ENCODE measurements at places on chromosomes 3 and 15. TPM values are rescaled to one million over a fixed set of nuclear protein-coding genes. Genes with fewer than 3 reads are reported as not detected.

ULK4 gene
- polyA plus RNA-seq = 4.0 TPM

- H3K4me1 ChIP-seq = no peaks in the 10 kb centered on the region
- H3K27me3 ChIP-seq = no peaks in the 10 kb centered on the region
- DNase-seq = no peak
- no peak overlapping the region for H3K27ac ChIP-seq
- no peak overlapping the region for H3K4me3 ChIP-seq
These were observed 12.4 kb upstream of the GREM1 start for GRCh38 chr15:32705446-32705845.

GRCh38 chr15:51924156-51925068 is 47.2 kb downstream of the LEO1 start:
- H3K4me3 ChIP-seq = no peak overlapping the region
- peaks cover 16% of the 10 kb centered on the region for H3K36me3 ChIP-seq
- no peak for DNase-seq

GRCh38 chr15:59260090-59260489 is 53.4 kb downstream of the LDHAL6B start:
- H3K36me3 ChIP-seq = no peaks in the 10 kb centered on the region
- no peaks in the 10 kb centered on the region for H3K4me1 ChIP-seq
- H3K27ac ChIP-seq = no peak overlapping the region
- no peak overlapping the region for H3K4me3 ChIP-seq

SERINC4 gene
- 0.48 TPM for polyA plus RNA-seq

GRCh38 chr3:126607214-126607908 is 47.6 kb downstream of the TXNRD3 start:
- no peak for DNase-seq
- no peaks in the 10 kb centered on the region for H3K36me3 ChIP-seq
- no peak overlapping the region for H3K27ac ChIP-seq
- H3K27me3 ChIP-seq = no peaks in the 10 kb centered on the region
- H3K4me3 ChIP-seq = no peak overlapping the region

DNA sequence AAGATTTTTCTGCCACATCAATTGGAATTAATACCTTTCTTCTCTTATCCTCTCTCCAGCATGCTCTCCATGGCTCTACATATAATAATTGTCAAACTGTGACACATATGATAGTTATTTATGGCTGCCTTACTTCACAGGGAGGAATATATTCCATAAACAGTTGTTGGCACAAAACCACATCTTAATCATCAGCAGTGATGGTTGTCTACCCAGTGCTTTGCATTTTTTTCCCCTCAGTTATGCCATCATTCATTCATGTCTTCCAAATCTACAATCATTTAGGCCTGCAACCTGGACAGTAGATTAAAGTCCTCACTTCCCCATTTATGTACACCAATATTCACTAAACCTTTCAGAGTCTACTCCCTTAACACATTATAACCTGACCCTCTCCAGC is 107.7 kb downstream of the THRB start:
- peaks cover 5% of the 10 kb centered on the region for H3K4me1 ChIP-seq
- H3K36me3 ChIP-seq = no peaks in the 10 kb centered on the region
- no peak for DNase-seq
- no peak overlapping the region for H3K4me3 ChIP-seq
- H3K27ac ChIP-seq = no peak overlapping the region

GRCh38 chr15:77654975-77655374 is 22.3 kb upstream of the LINGO1 start:
- no peak for DNase-seq
- H3K27ac ChIP-seq = no peak overlapping the region
- H3K4me1 ChIP-seq = no peaks in the 10 kb centered on the region
- no peaks in the 10 kb centered on the region for H3K36me3 ChIP-seq
- H3K4me3 ChIP-seq = no peak overlapping the region

DNA sequence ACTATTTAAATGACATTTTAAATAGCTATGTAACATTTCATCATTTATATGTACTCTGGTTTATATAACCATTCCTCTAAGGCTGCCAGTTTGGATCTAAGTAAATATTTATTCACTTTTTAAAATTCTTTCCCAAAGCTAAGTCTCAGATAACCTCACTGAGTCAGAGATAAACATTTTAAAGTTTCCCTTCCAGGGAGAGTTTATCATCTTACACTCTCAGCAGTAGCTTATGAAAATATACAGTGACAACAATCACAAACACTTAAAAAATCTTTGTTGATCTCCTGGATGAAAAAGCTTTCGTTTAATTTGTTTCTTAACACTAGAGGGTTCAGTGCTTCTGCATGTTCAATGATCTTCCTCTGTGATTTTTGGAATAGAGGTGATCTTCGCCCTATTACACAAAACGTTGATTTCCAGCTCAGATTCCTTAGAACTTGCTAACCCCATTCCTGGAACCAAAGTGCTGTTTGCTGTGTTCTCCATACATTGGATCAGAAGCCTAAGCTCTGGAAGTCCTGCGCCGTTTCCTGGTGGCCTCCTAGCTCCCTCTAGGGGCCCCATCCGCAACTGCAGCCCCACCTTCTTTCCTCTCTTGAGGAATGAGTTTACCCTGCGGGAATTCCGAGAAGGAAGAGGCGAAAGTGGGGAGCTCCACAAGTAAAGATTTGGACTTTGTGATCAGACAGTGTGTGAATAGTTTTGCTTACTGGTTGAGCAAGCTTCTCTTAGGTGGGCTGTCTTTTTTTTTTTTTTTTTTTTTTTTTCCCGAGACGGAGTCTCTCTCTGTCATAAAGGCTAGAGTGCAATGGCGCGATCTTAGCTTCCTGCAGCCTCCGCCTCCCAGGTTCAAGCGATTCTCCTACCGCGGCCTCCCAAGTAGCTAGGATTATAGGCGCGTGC is 29.3 kb upstream of the SACM1L start:
- peaks cover 27% of the 10 kb centered on the region for H3K4me1 ChIP-seq
- no peaks in the 10 kb centered on the region for H3K27me3 ChIP-seq
- no peak overlapping the region for H3K4me3 ChIP-seq
- peak; percentile 75 for DNase-seq
- H3K27ac ChIP-seq = no peak overlapping the region
- H3K36me3 ChIP-seq = no peaks in the 10 kb centered on the region

DNA sequence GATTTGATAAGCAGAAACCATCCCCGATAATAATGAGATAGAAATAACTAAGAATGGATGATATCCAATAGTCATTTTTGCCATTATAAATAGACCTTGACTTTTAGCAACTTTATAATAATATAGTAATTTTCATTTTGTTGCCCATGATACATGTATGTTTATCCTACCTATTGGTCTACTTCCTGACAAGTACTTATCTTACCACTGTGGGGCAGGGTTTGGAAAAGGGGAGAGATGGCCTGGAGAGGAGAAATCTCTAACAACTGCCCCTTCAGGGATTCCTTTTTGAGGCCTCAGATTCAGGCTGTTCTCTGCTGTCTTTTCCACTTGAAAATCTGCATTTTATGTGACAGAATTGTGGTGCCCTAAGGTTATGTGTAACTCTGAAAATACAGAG is 42.2 kb downstream of the FAM98B start:
- H3K27ac ChIP-seq = no peak overlapping the region
- no peaks in the 10 kb centered on the region for H3K4me1 ChIP-seq
- no peaks in the 10 kb centered on the region for H3K27me3 ChIP-seq
- DNase-seq = no peak
- no peak overlapping the region for H3K4me3 ChIP-seq

DNA sequence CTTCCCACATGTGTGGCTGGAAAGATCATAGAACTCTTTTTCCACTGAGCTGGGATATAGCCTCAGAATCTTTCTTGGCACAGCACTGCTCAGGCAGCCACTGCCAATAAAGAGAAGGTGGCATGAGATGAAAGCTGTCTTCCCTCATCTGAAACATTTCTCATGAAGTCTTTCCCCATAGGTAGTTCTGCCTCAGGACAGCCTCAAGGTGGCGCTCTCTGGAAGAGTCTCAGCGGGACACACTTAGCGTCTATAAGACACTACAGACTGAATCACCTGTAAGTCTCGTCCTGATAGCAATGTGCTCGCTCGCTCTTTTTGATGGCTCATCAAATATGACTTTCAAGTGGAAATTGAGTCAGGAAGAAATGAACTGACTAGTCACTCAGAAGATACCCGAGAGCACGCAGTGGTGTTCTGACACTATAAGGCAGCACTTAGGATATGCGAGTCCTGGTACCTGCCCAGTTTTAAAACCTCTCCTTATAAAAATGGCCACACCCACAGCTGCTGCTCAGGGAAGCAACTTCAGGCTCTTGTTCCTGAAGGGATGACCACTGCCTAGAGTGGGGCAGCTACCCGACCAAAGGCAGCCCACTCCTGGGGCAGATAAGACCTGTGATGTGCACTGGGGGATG is 269.5 kb downstream of the SUCLG2 start:
- no peak overlapping the region for H3K27ac ChIP-seq
- no peak overlapping the region for H3K4me3 ChIP-seq
- H3K4me1 ChIP-seq = peaks cover 35% of the 10 kb centered on the region
- H3K36me3 ChIP-seq = no peaks in the 10 kb centered on the region

LPCAT4 gene
- polyA plus RNA-seq = 5.6 TPM

DNA sequence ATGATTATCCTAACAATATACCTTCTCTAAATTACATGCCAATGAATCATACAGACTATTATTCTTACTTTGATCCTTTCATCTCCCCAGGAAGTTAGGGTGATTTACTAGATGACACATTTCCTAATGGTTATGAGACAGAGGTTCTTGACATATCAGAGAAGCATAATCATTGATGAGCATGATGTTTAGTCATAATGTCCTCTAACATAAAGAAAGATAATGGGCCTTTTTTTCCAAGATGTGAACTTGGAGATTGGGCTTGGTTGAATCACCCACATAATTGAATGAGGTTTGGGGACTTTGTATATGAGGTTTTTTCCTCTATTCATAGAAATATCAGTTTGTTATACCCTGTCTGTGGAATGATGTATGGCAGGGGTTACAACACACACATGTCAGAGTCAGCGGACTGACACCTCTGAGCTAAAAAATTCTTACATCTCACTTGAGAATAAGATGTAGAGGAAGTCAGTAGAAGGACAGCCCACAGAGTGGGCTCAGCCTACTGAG is 69.7 kb upstream of the DCBLD2 start:
- no peak overlapping the region for H3K27ac ChIP-seq
- no peaks in the 10 kb centered on the region for H3K4me1 ChIP-seq
- no peak for DNase-seq
- no peak overlapping the region for H3K4me3 ChIP-seq
- H3K36me3 ChIP-seq = no peaks in the 10 kb centered on the region

- no peaks in the 10 kb centered on the region for H3K27me3 ChIP-seq
- no peaks in the 10 kb centered on the region for H3K36me3 ChIP-seq
- H3K4me3 ChIP-seq = no peak overlapping the region
- no peak overlapping the region for H3K27ac ChIP-seq
These were observed 8.5 kb downstream of the CDCP1 start for GRCh38 chr3:45137656-45138181.

All from adrenal gland (tissue), 19 donors.